ENCODE measurements at places on chromosomes 2 and 18.

GRCh38 chr2:11396021-11396420, 51.6 kb upstream of the ROCK2 start:
- DNase-seq, result no peak

GRCh38 chr2:174112073-174112472, 136.3 kb downstream of the OLA1 start:
- no peak for DNase-seq

- DNase-seq, result no peak
Measured at GRCh38 chr2:65565681-65566080, 133.3 kb upstream of the SPRED2 start.

GRCh38 chr2:9673914-9674481, 43.2 kb upstream of the YWHAQ start:
- no peak for DNase-seq

DNA sequence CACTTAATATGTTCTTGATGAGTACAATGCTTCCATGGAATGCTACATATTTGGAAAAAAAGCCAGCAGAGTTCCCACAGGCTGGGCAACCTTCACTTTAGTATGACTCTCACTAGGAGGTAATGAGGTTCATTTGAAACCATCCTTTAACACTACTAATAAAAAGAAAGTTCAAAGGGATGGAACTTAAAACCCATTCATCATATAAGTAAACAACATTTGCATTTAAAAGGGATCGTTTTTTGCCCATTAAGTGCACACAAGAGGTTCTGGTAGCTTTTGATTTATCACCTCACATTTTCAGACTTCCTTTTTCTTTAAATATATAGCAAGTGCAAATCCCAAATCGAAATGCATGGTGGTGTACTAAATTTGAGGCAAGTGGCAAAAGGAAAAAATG, 270.8 kb upstream of the DCC start:
- DNase-seq, result no peak

GRCh38 chr2:45055162-45055605, 45.9 kb upstream of the SIX2 start:
- no peak for DNase-seq

DNA sequence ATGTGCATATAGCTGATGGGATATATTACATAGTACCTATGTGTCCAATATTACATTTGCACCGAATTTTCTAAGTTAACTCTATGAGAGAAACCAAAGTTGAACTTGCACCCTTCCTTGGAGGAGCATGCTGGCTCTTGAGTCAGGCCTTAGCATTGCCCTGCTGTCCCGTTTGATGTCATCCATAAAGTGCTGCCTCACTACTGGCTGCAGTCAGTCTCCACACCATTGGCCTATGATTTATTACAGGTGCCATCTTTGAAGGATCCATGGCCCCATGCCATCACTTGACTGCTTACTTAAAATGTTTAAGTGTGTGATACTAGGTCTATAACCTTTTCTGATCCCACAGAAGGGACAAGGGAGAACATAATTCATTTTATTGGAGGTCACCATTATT, 249.3 kb upstream of the RBBP8 start:
- no peak for DNase-seq

- DNase-seq, result no peak
Measured at GRCh38 chr2:63058144-63058920, 7.7 kb downstream of the OTX1 start.

GRCh38 chr2:17319090-17319489, 199.2 kb downstream of the RAD51AP2 start:
- no peak for DNase-seq

- DNase-seq, result no peak
Measured at GRCh38 chr18:42614619-42615293, 500.7 kb downstream of the RIT2 start.

- no peak for DNase-seq
Measured at GRCh38 chr2:133569286-133569830, 1.1 kb upstream of the NCKAP5 start.

DNA sequence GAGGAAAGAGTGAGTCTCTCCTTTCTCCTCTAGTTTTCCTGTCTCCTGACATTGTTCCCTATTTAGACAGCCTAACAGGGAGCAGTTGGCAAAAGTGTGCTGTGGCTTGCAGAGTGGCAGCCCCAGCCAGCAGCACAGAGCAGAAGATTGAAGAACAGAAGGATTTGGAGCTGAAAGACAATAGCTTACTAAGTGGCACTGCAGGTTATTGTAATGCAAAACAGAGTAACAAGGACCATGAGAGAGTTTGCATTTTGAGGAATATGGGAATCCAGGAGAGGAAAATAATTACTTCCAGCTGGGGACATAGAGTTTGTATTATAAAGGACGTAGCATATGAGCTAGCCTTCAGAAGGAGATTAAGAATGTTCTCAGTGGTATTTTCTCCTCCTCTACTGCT, 342.4 kb downstream of the AKAIN1 start:
- DNase-seq, result no peak

- no peak for DNase-seq
Measured at GRCh38 chr2:151691631-151692030, 42.6 kb downstream of the NEB start.

- no peak for DNase-seq
Measured at GRCh38 chr2:9236867-9237266, 30.3 kb downstream of the ASAP2 start.

Data from T47D (cell line).